GM23248 (cell line): ENCODE measurements at places on chromosomes 12 and 14. TPM values are rescaled to one million over a fixed set of nuclear protein-coding genes. Genes with fewer than 3 reads are reported as not detected.
A peak's percentile ranks its signal among the peaks of the same experiment; 100 is the strongest.

GRCh38 chr14:66401449-66402095 lies 84.6 kb upstream of the CCDC196 start:
- no peak overlapping the region for H3K27ac ChIP-seq
- no peaks in the 10 kb centered on the region for H3K36me3 ChIP-seq
- no peak overlapping the region for H3K4me3 ChIP-seq
- no peaks in the 10 kb centered on the region for H3K4me1 ChIP-seq
- no peaks in the 10 kb centered on the region for H3K27me3 ChIP-seq
- peak; percentile 14 for DNase-seq

DNA sequence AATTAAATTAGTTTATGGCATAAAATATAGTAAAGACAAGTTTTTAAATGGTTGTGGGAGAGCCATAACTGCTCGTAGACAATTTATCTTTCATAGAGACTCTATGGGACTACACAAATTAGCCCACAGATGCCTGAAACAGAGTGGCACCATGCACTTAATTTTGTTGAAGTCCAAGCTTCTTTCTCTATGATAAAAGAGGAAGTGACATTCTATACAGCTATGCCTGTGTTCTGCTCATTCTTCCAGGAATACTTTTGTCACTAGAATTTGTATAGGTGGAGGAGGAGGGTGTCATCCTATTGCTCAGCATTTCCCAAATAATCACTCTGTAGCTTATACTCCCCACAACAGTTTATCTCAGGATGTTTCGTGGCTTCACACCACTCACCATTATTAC lies 43.7 kb upstream of the KICS2 start:
- no peaks in the 10 kb centered on the region for H3K27me3 ChIP-seq
- H3K36me3 ChIP-seq: no peaks in the 10 kb centered on the region
- no peaks in the 10 kb centered on the region for H3K4me1 ChIP-seq
- no peak overlapping the region for H3K4me3 ChIP-seq
- DNase-seq: no peak

DNA sequence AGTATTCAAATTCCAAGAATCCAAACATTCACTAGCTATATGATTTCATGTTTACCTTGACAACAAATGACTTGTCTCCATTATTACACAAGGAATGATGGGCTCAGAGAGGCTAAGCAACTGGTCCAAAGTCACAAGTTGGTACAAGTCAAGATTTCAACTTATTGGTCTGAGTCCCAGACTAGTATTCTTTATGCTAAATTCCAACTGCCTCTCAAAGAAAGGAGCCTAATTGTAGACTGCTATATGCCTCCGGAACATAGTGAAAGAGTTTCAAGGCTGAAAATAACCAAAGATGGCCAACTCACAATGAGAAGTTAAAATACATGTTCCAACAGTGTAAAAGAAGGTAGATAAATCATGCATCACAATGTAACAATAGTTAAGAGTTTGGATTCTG lies 7.5 kb downstream of the BTG1 start:
- DNase-seq: peak; percentile 21
- peak overlapping the region; percentile 95 for H3K4me3 ChIP-seq
- peaks cover 22% of the 10 kb centered on the region for H3K36me3 ChIP-seq
- peak overlapping the region; percentile 93 for H3K27ac ChIP-seq
- H3K27me3 ChIP-seq: no peaks in the 10 kb centered on the region

DNA sequence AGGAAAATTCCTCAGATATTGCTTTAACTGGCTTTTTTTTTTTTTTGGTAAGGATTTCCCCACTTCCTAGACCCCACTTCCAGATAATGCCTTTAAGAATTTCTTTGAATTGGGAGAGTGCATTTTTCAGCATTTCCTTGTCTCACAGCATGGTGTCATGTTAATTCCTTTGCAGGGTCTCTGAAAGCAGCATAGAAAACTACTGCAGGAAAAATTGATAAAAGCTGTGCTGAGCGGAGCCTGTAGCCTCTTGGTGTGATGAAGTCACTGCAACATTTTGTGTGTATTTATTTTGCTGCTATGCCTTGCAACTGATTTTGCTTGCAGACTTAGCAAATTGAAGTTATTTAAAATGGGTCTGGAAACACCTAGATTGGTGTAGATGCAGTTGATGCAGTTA lies 2.7 kb downstream of the ANO4 start:
- no peaks in the 10 kb centered on the region for H3K27me3 ChIP-seq
- H3K27ac ChIP-seq: no peak overlapping the region
- H3K4me1 ChIP-seq: peaks cover 26% of the 10 kb centered on the region
- DNase-seq: no peak
- no peaks in the 10 kb centered on the region for H3K36me3 ChIP-seq

- no peak for DNase-seq
- no peaks in the 10 kb centered on the region for H3K4me1 ChIP-seq
- no peak overlapping the region for H3K4me3 ChIP-seq
- peaks cover 32% of the 10 kb centered on the region for H3K27me3 ChIP-seq
- no peak overlapping the region for H3K27ac ChIP-seq
- no peaks in the 10 kb centered on the region for H3K36me3 ChIP-seq
These were observed 1.6 kb upstream of the NDRG2 start for GRCh38 chr14:21026274-21026987.

AICDA gene
- not detected in 2 replicates for polyA plus RNA-seq

GRCh38 chr12:24020397-24021163 lies 71.1 kb upstream of the SOX5 start:
- H3K4me3 ChIP-seq: no peak overlapping the region
- no peak overlapping the region for H3K27ac ChIP-seq
- no peaks in the 10 kb centered on the region for H3K27me3 ChIP-seq
- DNase-seq: no peak

- no peak overlapping the region for H3K27ac ChIP-seq
- DNase-seq: peak; percentile 83
- peak overlapping the region; percentile 61 for H3K4me3 ChIP-seq
- peaks cover 13% of the 10 kb centered on the region for H3K4me1 ChIP-seq
These were observed 37.3 kb upstream of the ADGRD1 start for GRCh38 chr12:130916241-130916911.

DNA sequence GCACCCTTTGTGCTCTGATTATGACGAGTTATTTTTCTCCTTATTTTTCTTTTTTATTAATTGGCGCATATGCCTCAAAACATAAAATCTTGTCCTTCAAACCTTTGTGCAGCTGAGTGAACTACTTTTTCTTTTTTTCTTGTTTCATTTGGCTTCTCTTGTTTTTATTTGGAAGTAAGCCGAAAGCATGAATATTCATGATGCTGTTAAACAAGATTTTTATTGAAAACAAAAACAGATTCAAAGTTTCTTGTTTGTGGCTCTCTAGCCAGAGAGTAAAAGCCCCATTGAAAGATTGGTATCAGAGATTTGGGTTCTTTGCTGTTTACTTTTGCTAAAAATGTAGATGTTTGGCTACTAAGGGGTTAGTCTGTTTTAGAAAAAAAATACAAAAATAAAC lies 183.8 kb downstream of the TMEM132C start:
- no peak overlapping the region for H3K4me3 ChIP-seq
- H3K36me3 ChIP-seq: no peaks in the 10 kb centered on the region
- H3K27ac ChIP-seq: no peak overlapping the region
- no peaks in the 10 kb centered on the region for H3K4me1 ChIP-seq

DNA sequence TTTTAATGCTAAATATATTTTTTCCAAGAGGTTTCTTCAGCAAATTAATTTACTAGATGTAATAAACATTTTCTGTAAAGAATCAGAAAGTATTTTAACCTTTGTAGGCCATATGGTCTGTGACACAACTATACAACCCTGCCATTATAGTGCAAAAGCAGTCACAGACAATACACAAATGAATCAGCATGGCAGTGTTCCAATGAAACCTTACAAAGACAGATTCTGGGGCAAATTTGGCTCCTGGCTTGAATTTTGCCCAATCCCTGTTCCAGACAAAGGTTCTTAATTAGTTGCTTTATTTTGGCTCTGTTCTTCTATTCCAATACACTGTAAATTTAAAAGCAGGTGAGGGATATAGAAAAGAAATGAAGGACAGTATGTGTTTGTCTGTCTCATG lies 352.5 kb downstream of the C12orf50 start:
- H3K27me3 ChIP-seq: no peaks in the 10 kb centered on the region
- no peak overlapping the region for H3K27ac ChIP-seq
- no peak for DNase-seq
- H3K36me3 ChIP-seq: no peaks in the 10 kb centered on the region
- H3K4me3 ChIP-seq: no peak overlapping the region
- H3K4me1 ChIP-seq: no peaks in the 10 kb centered on the region

DNA sequence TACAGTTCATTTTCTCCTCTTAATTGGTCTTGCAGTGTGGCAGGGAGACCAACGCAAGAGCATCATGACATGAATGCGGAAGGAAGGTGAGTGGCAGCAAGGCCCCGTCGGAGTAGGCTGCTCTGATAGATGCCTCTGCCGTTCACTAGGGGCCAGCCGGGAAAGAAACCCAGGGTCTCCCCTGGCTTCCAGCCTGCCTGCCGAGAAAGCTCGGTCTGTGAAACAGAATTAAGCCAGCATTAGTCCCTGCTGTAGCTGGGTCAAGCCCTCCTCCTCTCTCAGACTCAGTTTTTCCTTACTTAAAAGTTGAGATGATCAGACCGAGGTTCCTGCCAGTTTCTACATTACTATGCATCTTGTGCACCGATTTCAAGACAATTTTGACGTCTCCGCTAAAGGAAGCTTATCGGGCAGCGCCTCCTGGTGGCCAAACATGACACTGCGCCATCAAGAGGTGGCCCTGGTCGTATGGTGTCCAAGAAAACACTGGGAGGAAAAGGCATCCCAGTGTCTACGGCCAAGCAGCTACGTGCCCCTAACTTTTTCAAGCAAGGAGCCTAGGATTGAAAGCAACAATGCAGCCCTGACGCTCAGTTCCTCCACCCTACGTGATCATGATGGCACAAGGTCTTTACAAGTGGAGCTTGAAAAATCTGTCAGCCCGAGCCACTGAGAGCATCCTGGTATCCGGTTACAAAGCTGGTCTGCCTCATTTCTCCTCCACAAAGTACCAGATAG lies 131.6 kb downstream of the KSR2 start:
- peaks cover 8% of the 10 kb centered on the region for H3K27me3 ChIP-seq
- H3K4me3 ChIP-seq: no peak overlapping the region
- peaks cover 16% of the 10 kb centered on the region for H3K4me1 ChIP-seq
- H3K27ac ChIP-seq: no peak overlapping the region
- DNase-seq: peak; percentile 78

DEPDC4 gene
- 1.5 and 2.7 TPM in 2 replicates for polyA plus RNA-seq

- H3K4me3 ChIP-seq: no peak overlapping the region
- H3K4me1 ChIP-seq: no peaks in the 10 kb centered on the region
- DNase-seq: no peak
- no peaks in the 10 kb centered on the region for H3K27me3 ChIP-seq
These were observed 908.1 kb upstream of the TMEM132C start for GRCh38 chr12:127358888-127359287.

CHGA gene
- not detected in 2 replicates for polyA plus RNA-seq

- peak overlapping the region; percentile 90 for H3K27ac ChIP-seq
- no peaks in the 10 kb centered on the region for H3K27me3 ChIP-seq
- peaks cover 66% of the 10 kb centered on the region for H3K4me1 ChIP-seq
- no peaks in the 10 kb centered on the region for H3K36me3 ChIP-seq
- peak; percentile 97 for DNase-seq
These were observed 238.9 kb downstream of the CHST11 start for GRCh38 chr12:104695453-104696148.

DNA sequence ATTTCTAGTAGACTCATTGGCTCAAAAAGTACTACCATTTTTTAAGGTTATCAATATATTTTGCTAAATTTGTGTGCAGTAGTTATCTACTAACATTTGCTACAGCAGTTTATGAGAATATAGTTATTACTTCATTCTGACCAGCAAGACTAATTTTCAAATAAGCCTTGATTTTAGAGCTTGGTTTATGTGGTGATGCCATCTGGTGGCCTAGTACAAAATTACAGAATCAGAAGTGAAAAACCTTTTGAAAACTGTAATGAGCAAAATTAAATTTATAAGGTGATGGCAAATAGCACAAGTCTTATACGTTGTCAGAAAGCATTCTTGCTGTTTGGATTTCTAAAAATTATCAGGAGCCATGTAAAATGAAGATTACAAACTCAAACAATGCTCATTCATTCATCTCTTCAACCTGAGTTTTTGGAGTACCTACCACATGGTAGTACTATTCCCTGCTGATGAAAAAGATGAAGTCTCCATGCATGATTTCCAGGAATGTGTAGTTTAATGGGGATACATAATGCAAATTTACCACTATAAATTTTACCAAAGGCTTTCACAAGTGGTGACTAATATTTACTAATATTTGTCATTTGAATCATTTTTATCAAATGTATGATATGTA lies 51.0 kb downstream of the MAGOHB start:
- no peak overlapping the region for H3K4me3 ChIP-seq
- H3K36me3 ChIP-seq: no peaks in the 10 kb centered on the region
- H3K4me1 ChIP-seq: peaks cover 7% of the 10 kb centered on the region
- H3K27me3 ChIP-seq: no peaks in the 10 kb centered on the region
- H3K27ac ChIP-seq: no peak overlapping the region
- DNase-seq: peak; percentile 53

- peak overlapping the region; percentile 63 for H3K27ac ChIP-seq
- no peak overlapping the region for H3K4me3 ChIP-seq
- peak; percentile 91 for DNase-seq
- no peaks in the 10 kb centered on the region for H3K27me3 ChIP-seq
These were observed 1.1 kb upstream of the ARG2 start for GRCh38 chr14:67618617-67619063.

GRCh38 chr12:1650978-1651361 lies 21.9 kb downstream of the WNT5B start:
- no peak overlapping the region for H3K4me3 ChIP-seq
- no peaks in the 10 kb centered on the region for H3K27me3 ChIP-seq
- H3K4me1 ChIP-seq: peaks cover 21% of the 10 kb centered on the region
- H3K36me3 ChIP-seq: peaks cover 53% of the 10 kb centered on the region

DNA sequence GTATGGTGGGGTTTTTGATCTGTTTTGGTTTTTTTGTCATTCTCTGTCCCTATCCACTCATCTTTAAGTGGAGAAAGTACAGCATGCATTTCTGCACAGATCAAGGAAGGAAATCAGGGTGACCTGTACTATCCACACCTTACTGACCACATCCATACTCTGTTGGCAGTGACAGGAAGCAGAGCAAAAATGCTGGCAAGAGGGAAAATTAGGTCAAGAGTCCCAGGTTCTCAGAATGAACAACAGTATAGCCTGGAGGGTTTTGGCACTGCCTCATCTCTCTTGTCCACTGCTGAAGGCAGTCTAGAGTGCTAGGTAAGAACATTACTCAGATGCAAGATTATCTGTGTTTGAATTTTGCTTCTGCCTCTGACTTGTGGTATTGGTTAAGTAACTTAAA lies 70.7 kb downstream of the TAOK3 start:
- peak; percentile 54 for DNase-seq
- H3K36me3 ChIP-seq: no peaks in the 10 kb centered on the region
- H3K4me3 ChIP-seq: no peak overlapping the region
- H3K4me1 ChIP-seq: peaks cover 21% of the 10 kb centered on the region
- no peaks in the 10 kb centered on the region for H3K27me3 ChIP-seq

GRCh38 chr12:100632445-100632892 lies 59.0 kb downstream of the GAS2L3 start:
- no peak overlapping the region for H3K4me3 ChIP-seq
- no peak overlapping the region for H3K27ac ChIP-seq
- H3K27me3 ChIP-seq: no peaks in the 10 kb centered on the region
- H3K36me3 ChIP-seq: no peaks in the 10 kb centered on the region
- no peaks in the 10 kb centered on the region for H3K4me1 ChIP-seq
- DNase-seq: no peak
